ENCODE measurements at places on chromosomes 13 and 19.

DNA sequence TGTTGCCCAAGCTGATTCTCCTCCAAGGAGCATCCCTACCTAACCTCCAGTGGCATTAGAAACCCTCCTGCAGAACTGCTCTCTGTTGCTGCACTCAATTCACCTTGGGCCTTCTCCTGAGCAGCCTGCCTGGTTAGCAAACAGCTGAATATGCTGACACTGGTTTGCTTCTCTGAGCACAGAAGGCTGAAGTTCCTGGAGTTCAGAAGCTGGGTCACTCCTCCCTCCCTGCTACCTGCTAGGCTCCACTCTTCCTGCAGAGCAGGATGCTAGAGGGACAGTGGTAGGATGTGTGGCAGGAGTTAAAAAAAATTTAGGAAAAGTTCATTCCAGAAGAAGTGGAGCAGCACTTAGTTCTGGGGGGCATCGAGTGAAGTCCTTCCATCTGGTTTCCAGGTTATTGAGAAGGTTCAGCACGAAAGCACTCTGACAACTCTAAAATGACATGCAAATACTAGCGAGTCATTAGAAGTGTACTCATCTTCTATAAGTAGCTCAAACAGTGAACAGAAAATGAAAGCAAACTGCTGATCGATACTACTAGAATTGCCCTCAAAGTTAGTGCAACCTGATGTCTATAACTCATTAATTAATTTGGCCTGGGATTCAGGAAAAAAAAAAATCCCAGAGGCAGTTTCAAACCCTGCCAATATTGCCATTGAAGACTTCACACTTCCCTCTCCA is 293.7 kb downstream of the POU4F1 start:
- no peak for DNase-seq

DNA sequence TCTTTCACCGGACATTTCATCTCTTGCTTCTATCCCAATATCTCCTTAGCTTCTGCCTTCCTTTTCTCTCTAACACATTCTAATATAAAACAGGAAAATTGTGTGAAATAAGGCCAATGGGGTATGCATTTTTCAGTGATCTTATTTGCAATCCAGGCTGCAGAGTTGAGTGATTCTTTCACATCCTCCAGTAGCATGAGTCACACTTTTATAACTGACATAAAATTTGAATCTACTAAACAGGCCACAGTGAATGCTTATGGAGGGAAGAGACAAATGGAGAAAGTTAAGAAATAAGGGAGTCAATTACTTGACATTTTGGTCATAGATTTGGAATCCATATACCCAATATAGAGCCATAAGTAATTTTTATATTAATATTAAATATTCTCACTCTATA is 1037.0 kb upstream of the SPRY2 start:
- no peak for DNase-seq

- DNase-seq, result no peak
Observed at GRCh38 chr19:30497034-30497433, 124.8 kb downstream of the ZNF536 start.

- DNase-seq, result no peak
Observed at GRCh38 chr13:109764045-109764444, 22.3 kb downstream of the IRS2 start.

GRCh38 chr19:13094771-13095392 is 7.8 kb downstream of the LYL1 start:
- DNase-seq, result no peak

Data from activated CD4-positive, CD25-positive, alpha-beta regulatory T cell treated with anti-CD3 and anti-CD28 coated beads, Interleukin-2, amount 50 U/mL, for 72 hours (primary cell).